Suprapubic skin (tissue), 4 donors: ENCODE measurements at places on chromosomes 1 and 21.

- no peak for DNase-seq
Observed at GRCh38 chr1:222592171-222592570, 2.4 kb upstream of the TAF1A start.

GRCh38 chr1:199837321-199837720 is 190.2 kb upstream of the NR5A2 start:
- no peak for DNase-seq

GRCh38 chr1:177858332-177858821 is 111.5 kb downstream of the SEC16B start:
- DNase-seq: no peak

DNA sequence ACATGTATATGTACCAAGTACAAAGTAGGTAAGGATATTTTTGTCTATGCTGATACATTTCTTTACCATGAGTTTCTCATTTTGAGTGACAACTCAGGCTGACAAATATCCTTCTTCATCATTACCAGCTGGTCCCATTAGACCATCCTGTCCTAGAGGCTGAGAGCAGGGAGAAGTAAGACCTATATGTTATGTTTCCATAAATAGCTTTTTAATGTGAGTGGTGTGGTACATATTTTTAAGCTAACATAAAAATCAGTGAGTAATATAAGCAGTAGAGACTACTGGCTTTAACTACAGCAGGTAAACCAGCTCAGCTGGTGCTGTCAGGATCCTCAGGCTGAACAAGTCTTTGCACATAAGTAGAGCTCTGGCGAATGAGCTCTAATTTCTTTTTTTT is 62.4 kb downstream of the CLEC20A start:
- no peak for DNase-seq

DNA sequence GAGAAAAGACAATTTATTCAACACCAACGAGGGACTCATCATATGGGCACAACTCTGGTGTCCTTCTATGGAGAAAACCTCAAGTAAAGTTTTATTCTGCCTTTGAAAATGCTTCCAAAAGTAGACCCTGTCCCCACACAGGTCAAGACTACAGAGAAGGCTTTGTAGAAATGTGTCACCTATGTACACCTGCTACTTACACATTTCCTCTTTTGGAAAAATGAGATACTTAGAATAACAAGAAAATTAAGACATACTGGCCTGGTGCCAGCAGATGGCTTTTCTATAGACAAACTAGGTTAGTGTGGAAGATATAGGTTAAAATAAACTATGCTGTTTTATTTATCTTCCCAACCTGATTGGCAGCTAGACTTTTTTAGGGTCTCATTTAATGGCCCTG is 13.6 kb downstream of the POGK start:
- no peak for DNase-seq

GRCh38 chr1:223651291-223651991 is 14.1 kb downstream of the CAPN8 start:
- no peak for DNase-seq

GRCh38 chr21:24223624-24224023 is 1383.7 kb downstream of the MRPL39 start:
- no peak for DNase-seq

DNA sequence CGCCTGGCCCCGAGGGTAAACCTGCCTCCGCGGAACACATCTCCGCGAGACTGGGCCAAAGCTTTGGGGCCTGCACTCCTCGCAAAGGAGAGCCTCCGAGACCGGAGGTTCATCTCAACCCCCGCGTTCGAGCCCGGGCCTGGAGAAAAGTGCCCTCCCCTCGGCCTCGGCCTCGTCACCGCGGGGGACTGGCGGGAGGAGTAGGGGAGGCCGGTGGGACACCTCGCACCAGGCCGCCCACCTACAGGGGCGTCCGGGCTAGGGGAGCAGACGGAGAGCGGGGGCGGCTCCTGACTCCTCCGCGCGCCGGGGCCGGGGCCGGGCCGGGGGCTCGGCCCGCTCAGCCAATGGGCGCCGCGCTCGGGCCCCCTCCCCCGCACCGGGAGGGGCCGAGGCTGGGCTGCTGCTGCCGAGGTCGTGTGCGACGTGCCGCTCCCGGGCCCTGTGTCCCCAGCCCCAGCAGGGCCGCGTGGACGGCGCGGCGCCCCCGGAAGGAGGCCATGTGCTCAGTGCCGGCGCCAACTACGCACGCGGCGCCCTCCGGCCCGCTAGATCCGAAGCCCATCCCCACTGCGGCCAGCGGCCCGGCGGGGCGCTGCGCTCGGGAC is 684 bp downstream of the SLC2A1 start:
- DNase-seq: no peak

- DNase-seq: no peak
Observed at GRCh38 chr1:151518936-151519335, 7.7 kb downstream of the CGN start.

DNA sequence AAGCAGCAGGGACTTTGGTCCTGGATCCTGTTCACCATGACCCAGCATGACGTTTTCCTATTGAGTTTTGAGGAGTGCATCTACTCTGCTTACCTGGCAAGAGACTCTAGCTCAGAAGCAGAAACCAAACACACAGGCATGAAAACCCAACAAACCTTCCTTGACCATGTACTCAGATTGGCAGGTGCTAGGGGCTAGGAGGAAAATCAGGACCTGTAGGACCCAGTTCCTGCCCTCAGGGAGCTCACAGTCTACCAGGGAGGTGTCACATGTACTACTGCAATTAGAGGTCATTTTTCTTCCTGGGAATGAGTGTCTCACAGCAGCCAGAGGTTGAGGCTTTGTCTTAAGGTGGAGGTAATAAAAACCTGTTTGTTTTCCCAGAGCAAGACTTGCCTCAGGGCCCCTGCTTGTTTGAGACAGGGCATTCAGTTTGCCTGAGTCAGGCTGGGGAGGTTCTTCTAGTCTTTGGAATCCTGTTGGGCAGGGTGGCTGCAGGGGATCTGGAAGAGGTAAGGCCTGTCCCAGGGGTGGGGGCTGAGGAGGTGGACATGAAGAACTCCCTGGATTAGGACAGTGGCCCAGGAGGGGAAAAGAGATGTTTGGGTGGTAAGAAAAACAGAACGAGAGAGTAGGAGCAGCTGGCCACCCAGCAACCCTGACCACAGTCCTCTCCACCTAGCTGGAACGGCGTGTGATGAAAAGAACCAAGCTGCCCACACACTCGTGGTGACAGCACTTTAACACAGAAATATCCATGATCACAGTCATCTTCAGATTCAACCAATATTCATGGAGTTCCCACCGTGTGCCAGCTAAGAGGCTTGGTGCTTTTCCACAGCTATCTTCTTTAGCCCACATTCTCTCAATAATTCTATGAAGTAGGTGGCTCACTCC is 30.8 kb downstream of the IER5 start:
- peak; percentile 84 for DNase-seq

- no peak for DNase-seq
Observed at GRCh38 chr1:9292361-9293240, at the start of gene SPSB1. SPSB1 (plus strand) TSS chr1:9292894; CDS start chr1:9355892, 62,998 bp downstream.

GRCh38 chr1:113659035-113659434 is 100.3 kb downstream of the PHTF1 start:
- DNase-seq: no peak

DNA sequence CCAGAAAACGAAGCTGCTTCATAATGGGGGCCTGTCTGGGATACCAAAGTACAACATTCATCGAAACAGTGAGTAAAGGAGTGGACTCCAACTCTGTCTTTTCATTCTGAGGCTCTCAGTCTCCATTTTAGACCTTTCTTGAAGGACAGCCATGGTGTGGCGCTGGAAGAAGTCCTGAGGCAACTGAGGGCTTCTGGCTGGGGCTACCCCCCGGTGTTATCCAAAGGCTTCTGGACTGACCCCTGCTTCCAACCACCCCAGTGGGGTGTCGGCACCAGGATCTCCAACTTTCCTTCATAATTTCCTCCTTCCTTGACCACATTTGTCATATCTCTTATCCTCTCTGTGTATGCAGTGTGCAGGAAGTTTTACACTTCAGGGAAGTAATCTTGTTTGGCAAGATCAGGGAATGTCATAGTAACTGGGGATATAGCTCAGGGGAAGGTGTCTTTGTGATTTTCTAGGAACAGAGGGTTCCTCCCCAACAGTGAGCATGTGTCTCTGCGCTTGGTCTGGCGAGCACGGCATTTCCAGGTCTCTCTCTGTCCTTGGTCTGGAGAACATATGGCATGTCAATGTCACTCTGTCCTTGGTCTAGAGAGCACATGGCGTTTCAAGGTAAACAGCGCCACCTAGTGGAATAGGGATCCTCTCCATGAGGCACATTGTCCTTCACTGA is 19.4 kb upstream of the BSDC1 start:
- DNase-seq: peak; percentile 79

DNA sequence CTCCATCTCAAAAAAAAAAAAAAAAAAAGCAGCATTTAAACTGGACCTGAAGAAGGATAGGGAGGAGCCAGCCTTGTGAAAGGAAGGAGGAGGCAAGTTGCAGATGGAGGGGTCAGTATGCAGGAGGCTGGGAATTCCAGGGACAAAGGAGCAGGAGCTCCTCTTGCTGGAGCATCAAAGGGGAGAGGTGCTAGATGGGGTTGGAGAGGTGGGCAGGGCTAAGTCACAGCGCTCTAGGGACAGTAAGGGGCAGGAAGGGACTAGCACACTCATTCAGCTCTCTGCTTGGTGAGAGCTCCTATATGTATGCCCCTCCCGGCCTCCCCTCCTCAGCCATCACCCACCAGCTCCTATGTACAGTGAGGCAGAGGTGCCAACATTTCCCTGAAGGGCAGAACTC is 26.8 kb downstream of the MAP7D1 start:
- DNase-seq: no peak

GRCh38 chr1:66889030-66889429 is 35.6 kb downstream of the DNAI4 start:
- no peak for DNase-seq

DNA sequence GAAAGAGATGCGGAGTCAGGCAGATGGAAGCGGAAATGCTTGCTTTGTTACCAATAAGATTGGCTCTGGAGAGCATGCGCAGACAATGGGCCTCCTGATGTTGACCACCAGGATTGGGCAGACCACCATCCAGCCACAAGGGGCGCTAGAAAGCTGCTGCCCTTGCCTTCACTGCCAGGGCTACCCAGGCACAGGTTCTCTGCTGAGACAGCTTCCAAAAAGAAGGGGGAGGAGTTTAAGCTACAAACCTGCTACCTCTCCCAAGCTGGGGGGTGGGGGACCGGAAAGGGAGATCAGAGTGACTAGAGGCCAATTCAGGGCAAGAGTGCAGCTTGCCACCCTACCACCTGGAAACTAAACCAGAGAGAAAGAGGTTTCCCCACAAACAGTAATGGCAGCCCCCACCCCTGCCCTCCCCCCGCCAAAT is 369.7 kb downstream of the RRAGC start:
- no peak for DNase-seq

GRCh38 chr1:47188791-47189785 is 748 bp downstream of the PDZK1IP1 start:
- peak; percentile 64 for DNase-seq

- no peak for DNase-seq
Observed at GRCh38 chr1:36166938-36167905, 11.3 kb downstream of the MAP7D1 start.

DNA sequence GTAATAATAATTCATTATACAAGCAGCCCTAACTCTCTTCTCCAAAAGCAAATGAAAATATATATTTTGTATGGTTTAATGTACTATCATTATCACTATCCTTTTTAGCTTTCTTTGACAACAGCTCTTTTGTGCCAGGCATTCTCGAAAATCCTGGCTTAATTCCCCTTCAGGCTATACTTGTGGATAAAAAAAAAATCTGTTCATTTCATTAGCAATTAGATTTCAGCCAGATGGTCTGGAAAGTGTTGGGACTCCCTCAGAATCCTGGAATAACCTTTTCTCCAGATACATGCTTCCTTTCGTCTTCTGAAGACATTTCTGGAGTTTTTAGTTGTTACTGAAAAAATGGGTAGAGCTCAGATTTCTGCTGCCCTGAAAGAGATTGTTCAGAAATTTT is 83.4 kb upstream of the PLPPR4 start:
- no peak for DNase-seq

DNA sequence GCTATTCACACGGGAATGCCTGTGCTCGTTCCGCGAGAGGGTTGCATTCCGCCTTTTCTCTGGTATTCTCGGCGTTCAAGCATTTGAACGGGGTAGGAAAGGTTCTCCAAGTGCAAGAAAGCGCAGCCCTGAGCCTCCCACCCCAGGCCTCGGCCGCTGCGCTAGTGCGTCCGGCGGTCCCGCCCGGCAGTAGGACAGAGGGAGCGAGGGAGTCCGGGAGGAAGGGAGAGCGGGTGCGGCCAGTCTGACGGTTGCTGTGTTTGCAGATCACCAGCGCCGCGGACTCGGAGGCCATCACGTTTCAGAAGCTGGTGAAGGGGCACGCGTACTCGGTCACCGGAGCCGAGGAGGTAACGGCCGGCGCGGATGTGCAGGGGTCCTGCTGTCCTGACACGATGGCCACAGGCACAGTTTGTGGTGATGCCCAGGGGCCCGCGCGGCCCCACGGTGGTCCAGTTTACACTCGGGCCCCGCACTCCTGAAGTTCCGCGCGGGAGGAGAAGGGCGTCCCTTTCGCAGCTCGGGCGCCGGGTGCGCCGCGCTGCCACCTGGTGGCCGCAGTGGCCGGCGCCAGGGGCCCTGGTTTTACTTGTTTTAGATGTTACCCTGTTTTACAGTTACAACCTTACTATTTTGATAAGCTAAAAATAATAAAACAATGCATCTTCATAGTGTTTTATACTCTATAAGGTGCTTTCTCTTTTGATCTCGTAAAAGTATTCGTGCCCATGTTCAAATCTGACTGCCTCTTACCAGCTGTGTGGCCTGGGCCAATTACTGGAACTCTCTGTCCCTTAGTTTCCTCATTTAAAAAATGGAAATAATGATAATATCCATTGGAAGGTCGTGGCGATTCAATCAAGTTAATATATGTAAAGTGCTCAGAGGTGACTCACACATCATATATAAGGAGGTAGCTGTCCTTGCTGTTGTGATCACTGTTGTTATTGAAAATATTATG is 36.7 kb downstream of the CAPN2 start:
- DNase-seq: peak; percentile 75

- no peak for DNase-seq
Observed at GRCh38 chr21:44818640-44819011, 764 bp upstream of the SUMO3 start.

- no peak for DNase-seq
Observed at GRCh38 chr1:112396653-112397471, 848 bp downstream of the CTTNBP2NL start.
